ENCODE measurements at places on chromosomes 13 and 19.

- DNase-seq = no peak
Measured at GRCh38 chr19:33377586-33378475, 4.3 kb downstream of the CEBPG start.

DNA sequence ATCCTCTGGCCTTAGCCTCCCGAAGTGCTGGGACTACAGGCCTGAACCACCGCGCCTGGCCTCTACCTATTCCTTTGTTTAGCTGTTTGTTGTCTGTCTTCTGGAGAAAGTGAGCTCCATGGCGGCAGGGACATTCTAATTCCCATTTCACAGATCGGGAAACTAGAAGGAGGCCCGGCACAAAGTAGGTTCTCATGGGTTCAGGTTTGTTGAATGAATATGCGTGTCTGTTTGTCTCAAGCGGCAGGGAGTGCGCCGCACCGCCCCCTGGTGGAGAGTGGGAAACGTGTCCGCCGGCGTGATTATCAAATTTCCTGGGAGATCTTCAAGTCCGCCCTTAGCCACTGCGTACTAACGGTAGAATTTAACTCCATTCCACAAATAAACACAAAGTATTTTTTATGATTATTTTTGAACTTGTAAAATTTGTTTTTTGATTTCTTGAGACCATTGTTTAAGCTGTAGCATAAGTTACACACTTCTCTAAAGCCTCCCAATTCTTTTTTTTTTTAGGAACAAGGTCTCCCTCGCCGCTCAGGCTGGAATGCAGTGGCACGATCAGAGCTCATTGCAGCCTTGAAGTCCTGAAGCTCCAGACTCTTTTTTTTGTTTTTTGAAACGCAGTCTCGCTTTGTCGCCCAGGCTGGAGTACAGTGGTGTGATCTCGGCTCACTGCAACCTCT lies 8.9 kb upstream of the CCDC9 start:
- DNase-seq = peak; percentile 68

DNA sequence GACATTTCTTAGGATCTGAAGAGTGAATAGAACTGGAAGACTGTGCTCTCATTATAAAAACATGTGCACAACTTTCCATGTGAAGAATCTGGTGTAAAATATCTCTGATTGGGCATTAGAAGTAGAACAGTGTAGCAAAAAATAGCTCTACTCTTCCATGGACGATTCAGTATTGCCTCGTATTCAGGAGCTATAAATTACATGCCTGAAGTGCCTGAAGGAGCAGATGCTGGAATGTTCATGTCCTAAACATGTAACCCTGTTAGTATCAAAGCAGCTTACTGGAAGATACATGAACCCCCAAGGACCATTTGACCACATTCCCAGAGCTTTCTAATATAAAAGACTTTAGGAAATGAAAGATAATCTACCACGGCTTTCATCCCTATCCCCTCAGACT lies 528.9 kb downstream of the DACH1 start:
- DNase-seq = no peak

- no peak for DNase-seq
Measured at GRCh38 chr13:93345770-93346169, 119.2 kb downstream of the GPC6 start.

DNA sequence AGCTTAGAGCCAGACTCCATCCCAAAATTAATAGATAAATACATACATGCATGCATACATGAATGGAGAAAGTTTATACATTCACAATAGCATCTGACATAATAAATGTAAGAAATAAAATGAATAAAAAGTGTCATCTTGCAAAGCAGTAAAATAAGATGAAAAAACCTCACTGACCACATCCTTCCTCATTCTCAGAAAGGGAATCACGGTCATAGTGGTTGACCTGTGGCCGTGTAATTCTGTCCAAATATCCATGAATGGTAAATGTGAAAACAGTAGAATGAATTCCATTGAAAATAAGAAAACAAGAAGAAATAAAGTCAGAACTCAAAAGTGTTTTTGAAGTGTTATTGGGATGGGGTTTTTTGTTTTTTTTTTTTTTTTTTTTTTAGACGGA lies 9.8 kb upstream of the CDC42EP5 start:
- DNase-seq = no peak

Data from T follicular helper cell (primary cell).